ENCODE measurements at places on chromosomes 5 and 9.

- no peak for DNase-seq
These were observed 25.0 kb upstream of the GSN start for GRCh38 chr9:121242959-121243346.

GRCh38 chr5:78253201-78253600 lies 41.3 kb downstream of the AP3B1 start:
- DNase-seq, result no peak

DNA sequence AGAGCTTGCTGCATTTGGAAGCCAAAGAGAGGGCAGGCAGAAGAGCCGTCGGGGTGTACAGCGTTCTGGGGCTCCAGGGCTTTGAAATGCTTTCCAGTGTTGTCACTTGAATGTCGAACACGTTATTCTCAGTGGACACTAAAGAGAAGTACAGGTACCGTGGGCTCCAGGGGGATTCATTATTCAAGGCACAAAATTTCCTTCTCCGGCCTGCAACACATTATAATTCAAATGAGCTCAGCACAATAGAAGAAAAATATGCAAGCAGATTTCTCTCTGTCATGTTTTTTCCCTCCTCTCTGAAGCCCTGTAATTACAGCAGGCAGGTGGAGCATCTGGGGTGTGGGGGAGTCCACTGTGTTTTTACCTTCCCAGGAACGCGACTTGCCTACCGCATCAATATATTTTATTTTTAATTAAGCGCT lies 293.1 kb downstream of the ZSWIM6 start:
- no peak for DNase-seq

GRCh38 chr9:121538221-121538620 lies 38.6 kb upstream of the GGTA1 start:
- DNase-seq, result no peak

DNA sequence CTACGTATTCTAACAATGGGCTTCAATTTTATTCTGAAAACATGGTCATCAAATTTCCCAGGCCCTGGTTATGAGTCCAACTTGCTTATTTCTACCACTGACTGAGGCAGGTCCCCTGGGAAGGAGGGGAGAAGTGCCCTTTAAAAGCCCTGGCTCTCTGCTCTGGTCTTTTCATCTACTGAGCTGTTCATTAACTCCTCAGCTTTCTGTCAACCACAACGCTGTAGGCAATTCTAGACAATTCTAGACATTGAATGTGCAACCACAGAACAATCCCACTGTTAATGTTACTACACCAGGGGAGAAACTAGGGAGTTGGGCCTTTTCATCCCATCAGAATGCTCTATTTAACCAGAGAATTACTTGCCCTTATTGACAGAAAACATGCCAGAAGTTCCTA lies 10.0 kb downstream of the MOCS2 start:
- DNase-seq, result no peak

GRCh38 chr9:105908069-105908468 lies 213.7 kb downstream of the TMEM38B start:
- no peak for DNase-seq

DNA sequence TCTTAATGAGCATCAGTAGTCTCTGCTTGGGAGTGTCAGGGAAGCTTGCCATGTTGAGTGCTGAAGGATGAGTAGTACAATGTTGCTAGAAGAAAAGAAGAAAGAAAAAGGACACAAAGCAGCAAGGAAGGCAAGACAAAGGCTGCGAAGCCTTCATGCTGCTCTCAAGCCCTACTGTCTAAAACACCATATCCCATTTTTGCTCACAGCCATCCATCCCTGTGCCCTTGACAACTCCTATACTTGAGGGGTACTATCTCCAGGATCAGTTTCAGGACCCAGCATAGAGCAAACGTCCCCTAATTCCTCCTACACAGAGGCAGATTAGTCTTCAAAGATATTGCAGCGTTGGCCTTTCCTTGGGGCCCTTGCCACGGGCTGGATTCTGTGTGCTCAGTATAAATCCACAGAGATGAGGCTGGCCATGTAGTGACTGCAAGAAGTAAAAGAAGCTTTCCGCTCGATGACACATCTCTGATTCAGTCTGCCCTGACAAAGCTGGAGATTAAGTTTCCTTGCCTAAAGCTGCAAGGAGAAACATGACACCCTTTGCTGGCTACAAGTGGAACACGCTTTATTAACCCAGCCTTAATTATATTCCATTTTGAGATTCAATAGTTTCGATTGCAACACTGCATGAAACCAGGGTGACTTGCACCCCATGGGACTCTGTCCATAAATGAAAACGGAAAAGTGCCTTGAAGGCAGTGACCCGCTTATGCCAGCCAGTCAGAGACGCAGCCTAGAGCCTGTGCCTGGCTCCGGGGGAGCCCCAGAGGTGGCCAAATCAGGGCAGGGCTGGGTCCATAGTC lies 304.6 kb downstream of the ACTL7B start:
- DNase-seq, result no peak

DNA sequence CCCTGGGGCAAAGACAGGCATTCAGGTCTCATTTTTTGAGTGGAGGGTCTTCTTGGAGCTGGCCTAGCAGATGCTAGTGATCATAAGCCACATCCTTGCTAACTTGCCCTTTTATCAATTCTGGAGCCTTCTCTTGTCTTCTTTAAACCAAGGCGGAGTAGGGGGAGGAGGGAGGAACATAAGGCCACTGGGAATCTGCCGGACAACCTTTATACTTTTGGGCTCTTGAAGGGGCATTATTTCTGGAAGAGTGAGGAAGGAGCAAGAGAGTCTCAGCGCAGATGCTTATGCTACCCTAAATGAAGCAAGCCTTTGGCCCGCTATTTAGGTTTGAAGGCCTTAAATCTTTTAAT lies 2.0 kb downstream of the TMEFF1 start:
- DNase-seq, result no peak

DNA sequence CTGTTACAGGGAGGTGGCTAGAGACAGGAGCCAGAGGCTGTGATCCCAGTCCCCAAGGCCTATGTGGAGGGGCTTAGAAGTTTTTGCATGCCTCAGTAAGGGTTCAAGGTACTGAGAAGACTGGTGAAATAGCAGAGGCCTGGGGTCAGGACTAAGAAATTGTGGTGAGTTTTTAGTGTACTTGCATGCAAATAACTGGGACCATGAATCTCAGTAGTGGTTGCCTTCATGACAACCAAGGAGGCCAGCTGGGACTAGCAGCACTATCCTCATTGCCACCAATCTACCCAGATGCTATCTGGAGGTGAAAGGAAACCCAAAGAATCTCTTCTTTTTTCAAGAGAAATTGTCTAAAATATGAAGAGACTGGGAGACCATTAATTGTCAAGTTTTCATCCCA lies 395.1 kb downstream of the CETN3 start:
- DNase-seq, result no peak

DNA sequence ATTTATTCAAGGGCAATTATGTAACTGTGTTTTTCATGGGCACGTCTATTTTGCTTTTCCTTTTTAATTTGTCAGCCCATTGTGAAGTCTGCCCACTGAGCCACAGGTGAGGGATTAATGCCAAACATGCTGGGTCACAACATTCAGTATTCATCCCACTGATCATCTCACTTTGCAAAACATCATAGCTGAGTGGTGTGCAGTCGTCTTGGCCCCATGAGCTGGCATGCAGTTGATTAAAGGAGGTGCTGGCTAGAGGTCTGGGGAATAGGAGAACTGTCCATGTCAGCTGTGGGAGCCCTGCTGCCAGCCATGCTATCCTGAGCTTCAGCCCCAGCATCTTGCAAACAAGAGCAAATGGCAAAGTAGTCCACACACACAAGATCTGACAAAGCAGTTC lies 11.7 kb upstream of the ESM1 start:
- no peak for DNase-seq

DNA sequence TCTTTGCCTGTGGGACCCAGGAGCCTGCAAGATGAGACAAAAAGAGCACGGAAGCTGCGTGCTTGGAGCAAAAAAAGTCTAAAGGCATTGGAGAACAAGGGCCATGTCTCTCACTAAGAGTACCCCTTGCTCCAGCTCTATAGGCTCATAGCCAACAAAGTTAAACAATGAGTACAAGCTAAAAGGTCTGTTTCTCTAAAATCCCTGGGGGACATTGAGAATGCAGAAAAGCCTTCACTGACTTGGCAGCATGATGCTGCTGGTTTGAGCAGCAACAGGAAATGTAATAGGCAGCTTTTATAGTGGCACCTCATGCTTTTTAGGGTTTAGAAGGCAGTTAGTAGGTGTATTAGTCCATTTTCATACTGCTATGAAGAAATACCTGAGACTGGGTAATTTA lies 287.5 kb downstream of the SMARCA2 start:
- no peak for DNase-seq

DNA sequence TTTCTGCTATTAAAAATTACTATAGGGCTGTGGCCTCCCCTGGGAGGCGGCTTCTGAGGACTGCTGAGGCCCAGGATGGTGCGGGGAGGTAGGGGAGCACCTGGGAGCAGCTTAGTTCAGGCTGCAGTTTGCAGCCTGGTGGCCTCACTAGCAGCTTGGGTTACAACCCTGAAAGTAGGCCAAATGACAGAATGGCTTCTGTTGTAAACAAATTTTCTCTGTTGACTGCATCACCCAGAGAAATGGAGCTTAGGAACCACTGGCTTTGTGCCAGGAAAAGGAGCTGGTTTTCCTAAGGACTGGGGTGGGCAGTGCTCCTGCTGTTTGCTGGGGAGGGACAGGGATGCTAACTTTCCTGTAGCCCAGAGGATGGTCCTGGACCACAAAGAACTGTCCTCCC lies 130.3 kb downstream of the ENTREP1 start:
- no peak for DNase-seq

- no peak for DNase-seq
These were observed 34.5 kb downstream of the BAAT start for GRCh38 chr9:101350285-101350684.

- no peak for DNase-seq
These were observed 6.9 kb upstream of the EXOC3 start for GRCh38 chr5:435961-436640.

GRCh38 chr5:94693845-94694370 lies 75.4 kb downstream of the SLF1 start:
- no peak for DNase-seq

DNA sequence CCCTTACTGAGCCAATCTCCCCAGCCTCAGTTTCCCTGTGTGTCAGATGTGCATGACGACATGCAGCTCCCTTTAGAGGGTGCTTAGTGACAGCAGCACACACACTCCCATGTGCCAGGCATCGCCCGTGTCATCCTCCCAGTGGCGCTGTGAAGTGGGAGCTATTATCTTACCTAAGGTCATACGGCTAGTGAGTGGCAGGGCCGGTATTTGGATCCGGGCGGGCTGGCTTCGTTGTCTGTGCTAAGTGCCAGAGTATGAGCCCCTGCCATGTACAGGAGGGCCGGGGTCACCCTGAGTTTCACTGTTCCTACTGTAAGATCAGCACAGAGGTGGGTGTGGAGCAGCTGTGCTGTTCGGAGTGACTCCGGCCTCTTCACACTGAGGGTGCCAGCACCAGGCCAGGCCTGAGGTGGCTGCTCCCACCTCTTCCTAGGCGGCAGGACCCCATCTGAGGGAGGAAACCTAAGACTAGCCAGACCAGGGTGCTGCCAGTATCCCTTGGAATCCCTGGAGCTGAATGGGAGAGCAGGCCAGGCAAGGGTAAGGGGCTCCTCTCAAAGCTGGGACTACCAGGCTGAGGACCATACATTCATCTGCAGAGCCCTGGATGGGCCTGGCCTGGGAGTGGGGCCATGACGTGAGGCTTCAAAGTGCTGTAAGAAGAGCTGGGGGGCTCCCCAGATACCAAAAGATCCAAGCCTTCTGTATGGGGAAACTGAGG lies 22.5 kb downstream of the AQP7 start:
- no peak for DNase-seq

GRCh38 chr5:169696621-169697510 lies 59.8 kb downstream of the DOCK2 start:
- DNase-seq, result no peak

DNA sequence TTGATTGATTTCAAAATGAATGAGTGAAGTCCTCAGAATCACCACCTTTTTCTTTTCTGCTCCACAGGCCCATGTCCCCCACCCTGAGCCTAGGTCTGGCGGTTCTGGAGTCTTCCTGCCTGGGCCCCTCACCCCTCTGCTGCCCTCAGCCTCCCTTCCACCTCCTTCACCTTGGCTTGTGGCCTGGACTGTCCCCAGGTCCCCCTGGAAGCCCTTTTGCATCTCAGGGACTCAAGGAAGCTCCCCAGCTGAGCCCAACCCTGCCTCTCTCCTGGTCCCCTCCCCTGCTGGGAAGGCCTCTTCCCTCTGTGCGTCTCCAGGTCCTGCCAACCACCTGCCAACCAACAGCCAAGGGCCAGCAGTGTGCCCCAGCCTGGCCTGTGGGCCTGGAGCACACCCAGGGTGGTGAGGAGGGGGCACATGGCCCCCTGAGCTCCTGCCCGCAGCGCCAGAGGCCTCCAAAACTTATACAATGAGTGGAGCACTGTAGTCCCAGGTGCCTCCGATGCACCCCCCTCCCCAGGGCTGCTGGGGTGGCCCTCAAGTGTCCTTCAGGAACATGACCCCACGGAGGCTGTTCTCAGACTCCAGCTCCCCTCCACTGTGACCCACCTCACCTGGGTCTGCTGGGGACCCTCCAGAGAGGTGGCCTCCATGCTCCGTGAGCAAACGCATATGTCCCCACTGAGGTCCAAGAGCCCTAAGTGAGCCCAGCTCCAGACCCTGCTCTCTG lies 20.3 kb downstream of the GLT6D1 start:
- DNase-seq, result no peak

GRCh38 chr5:174446446-174446845 lies 277.9 kb upstream of the MSX2 start:
- no peak for DNase-seq

GRCh38 chr5:147565524-147565923 lies 55.7 kb upstream of the DPYSL3 start:
- DNase-seq, result no peak

DNA sequence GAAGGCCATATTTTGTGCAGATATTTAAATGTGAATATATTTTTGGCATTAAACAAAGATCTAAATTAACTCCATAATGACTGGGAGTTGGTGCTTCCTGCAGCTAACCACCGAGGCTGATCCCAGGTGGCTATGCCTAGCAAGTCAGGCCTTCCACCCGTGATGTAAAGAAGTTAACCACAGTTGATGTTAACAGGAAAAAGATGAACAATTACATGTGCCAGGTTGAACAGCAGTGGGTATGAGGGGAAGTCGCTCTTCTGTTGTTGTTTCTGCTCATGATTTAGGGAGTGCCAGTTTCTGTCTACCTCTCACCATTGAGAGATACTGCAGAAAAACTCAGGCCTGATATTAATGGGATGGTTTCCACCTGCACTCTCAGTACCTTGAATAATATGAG lies 334.3 kb downstream of the EBF1 start:
- no peak for DNase-seq

DNA sequence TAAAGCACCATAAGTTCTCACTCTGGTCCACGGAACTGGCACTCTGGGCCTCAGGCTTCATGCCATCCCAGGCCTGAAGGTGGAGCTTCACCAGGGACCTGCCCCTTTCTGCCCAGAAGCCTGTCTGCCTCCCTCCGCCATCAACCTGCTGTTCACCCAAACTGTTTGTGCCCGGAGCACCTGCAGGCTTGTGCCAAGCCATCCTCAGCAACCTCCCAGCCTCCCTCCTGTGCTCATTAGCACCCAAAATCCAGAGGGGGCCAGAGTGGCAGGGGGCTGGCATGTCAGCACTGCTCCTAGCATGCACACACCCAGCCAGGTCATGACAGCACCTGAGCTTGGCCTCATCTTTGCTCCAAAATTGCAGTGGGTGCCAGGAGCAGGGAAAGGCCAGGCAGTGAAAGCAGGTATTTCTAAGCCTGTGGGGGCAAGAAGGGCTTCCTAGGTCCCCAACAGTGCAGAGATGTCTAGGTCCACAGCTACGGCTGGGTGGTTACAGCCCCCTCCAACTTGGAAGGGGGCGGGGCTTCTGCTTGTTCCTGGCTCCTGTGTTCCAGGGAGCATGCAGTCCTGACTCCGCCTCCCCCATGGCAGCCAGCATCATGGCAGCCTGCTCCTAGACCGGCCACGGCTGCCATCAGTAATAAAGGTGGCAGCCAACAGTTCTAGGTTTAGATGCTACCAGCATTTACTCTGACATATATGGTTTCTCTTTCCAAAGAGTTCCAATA lies 85.1 kb downstream of the GIN1 start:
- DNase-seq, result no peak
